Eye (tissue), 1 donor: ENCODE measurements at places on chromosomes 7 and 10.

- no peak for DNase-seq
Observed at GRCh38 chr7:27179030-27179429, 4.9 kb upstream of the HOXA10 start.

DNA sequence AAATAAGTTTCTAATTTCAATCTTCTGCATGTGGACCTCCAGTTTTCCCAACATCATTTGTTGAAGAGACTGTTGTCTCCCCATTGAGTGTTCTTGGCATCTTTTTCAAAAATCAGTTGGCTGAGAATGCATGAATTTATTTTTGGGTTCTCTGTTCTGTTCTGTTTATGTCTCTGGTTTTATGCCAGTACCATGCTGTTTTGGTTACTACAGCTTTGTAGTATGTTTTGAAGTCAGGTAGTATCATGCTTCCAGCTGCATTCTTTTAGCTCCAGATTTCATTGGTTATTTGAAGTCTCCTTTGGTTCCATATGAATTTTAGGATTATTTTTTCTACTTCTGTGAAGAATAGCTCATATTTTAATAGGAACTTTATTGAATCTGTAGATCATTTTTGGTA, 21.2 kb upstream of the SFTPD start:
- no peak for DNase-seq

GRCh38 chr7:86931439-86931838, 128.0 kb downstream of the ELAPOR2 start:
- DNase-seq = no peak

DNA sequence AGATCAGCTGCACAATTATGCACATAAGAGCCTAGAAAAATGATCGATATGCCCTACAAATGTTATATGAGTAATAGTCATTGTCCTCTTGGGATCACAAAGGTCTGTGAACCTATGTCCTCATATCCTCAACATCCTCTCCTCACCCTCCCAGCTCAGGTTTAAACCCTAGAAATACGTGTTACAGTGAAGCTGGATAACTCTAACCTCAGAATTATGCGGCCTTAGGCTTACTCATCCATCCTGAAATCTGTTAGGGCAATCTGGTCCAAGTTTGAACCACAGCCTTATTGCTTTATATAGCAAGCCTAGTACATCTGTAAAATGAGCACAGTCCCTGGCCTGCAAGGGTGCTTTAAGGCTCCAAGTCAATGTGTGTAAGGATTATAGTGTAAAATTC, 84.2 kb upstream of the FRMD4A start:
- DNase-seq = no peak

- peak; percentile 92 for DNase-seq
Observed at GRCh38 chr10:114350751-114351150, 53.6 kb downstream of the AFAP1L2 start.

- DNase-seq = no peak
Observed at GRCh38 chr10:59968705-59969104, 62.3 kb upstream of the CCDC6 start.

- no peak for DNase-seq
Observed at GRCh38 chr7:150852371-150852905, at the start of gene AOC1. AOC1 (plus strand) TSS chr7:150852517; CDS start chr7:150856471, 3,954 bp downstream.

DNA sequence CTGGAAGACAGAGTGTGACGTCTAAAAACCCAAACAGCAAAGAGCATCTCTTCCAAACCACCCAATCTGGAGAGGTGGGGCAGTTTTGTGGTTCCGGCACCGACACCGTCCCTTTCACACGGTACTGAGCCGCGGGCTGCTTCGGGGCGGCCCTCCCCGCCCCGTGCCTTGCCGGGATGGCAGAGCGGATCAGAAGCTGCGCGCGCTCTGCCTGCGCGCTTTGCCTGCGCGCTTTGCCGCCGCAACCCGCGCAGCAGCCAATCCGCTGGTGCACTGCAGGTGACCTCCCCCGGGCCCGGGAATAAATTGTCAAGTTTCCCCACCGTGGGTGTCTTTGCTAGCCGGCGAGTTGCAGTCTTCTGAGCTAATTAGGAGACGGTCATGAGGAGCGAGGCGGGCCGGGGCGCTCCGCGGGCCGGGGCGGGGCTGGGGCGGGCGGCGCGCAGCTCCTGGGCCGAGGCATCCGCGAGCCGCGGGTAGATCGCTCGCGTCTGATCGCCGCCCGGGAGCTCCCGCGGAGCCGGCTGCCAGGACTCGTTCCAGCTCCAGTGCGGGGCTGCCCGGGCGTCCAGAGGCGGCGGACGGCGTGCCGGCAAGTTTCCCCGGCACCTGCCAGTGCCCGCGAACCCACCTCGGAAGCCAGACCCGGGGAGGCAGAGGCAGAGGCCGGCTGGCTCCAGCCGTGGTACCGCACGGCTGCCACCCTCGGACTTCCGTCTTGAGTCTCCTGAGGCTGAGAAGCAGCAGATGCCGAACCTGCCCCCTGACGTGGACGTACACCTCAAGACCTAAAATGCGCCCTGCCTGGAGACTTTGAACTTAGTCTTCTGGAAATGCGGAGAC, 536.0 kb upstream of the GALNT17 start:
- peak; percentile 67 for DNase-seq

- DNase-seq = peak; percentile 90
Observed at GRCh38 chr7:137903382-137904169, 56.8 kb upstream of the DGKI start.

DNA sequence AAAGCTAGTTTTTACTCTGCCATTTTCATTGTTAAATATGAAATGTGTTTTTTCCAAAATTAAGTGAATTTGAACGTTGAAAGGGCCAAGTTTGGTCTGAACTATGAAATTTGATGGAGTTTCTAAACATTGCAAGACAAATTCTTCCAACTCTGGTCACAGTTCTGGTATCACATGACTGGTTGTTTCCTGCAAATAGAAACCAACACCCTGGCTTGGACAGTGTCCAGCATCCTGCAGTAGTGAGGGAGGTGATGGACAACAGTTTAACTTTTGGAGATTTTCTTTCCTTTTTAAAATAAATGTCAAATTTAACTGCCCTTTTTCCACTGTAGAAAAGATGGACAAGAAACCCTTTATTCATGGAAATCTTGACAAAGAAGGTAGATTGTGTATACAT, 54.8 kb upstream of the AGBL3 start:
- DNase-seq = no peak

DNA sequence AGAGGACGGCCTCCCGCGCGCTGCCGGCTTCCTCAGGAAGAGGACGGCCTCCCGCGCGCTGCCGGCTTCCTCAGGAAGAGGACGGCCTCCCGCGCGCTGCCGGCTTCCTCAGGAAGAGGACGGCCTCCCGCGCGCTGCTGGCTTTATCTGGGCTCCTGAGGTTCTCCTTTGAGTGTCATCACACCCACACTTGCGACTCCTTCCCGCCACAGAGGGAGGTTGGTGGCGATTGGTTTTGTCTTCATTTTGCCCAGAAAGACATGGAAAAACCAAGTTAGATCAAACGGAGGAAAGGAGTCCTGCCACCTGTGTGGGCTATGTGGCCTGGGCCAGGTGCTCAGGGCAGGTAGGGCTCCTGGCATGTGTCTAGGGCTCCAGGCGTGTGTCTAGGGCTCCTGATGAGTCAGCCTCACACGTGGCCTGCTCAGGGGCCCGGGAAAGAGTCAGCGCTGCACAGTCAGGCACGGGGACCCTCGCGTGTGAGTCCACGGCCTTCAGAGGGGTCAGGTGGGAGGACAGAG, 138.0 kb downstream of the VIPR2 start:
- no peak for DNase-seq

DNA sequence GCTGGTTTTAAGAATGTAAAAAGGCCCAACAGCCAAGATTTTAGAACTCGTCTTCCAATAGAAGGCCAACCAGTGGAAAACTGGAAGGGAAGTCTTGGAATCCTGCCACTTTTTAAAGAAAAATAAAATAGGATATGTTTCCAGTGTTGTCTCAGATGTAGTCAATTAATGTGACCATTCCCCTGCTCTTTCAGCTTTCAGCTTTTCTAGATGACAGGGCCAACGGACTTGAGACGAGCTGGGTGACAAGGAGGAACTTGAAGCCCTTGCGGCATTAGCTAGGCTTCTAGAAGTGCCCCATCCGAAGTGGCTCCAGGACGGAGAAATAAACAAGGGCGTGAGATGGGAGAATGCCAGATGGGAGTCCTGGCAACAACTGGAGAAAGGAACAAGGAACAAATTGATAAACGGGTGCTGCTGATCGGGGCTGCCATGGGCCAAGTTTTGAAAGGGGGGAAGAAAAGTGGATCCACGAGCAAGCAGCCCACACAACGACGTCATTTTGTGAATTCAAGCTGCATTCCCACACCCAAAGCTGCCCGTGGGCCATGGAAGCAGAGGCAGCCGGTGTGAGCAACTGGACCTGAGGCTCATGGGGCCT, 42.3 kb downstream of the CTBP2 start:
- peak; percentile 87 for DNase-seq

DNA sequence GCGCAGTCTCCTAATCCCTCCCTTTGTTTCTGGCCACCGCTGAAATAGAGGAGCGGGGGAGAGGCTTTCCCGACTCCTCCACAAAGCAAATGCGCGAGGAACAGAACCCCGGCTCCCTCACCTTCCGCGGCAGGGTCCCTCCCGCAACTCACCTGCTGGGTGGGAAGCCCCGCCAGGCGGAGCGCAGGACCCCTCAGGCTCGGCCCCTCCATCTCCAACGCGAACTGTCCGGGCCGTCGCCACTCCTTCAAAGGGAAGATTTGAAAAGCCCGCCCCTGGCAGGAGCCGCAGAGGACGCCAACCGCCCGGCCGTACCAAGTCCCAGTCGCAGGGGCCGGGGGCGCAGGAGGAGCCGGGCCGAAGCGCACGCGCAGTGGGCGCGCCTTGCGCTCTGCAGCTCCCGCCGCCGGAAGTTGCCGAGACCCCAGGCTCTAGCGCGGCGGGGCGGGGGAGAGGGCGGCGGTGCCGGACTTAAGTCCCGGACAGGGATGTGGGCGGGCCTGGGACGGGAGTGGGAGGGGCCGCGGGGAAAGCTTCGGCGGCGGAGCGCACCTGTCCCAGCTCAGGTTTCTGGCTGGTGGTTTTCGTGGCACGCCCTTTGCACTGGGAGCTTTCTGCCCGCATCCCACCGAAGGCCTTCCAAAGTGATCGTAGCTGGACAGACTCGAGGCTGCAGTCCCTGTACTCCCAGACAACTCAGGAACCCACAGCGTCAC, at the start of gene RTKN2:
Gene RTKN2, minus strand, starts transcription at position 446 of the 716 bp plus-strand sequence. Its CDS starts 234 bp downstream, at position 212.
- peak; percentile 98 for DNase-seq

- no peak for DNase-seq
Observed at GRCh38 chr7:111508387-111508786, 53.9 kb downstream of the IMMP2L start.

- DNase-seq = no peak
Observed at GRCh38 chr10:7756360-7756992, 31.3 kb downstream of the KIN start.

DNA sequence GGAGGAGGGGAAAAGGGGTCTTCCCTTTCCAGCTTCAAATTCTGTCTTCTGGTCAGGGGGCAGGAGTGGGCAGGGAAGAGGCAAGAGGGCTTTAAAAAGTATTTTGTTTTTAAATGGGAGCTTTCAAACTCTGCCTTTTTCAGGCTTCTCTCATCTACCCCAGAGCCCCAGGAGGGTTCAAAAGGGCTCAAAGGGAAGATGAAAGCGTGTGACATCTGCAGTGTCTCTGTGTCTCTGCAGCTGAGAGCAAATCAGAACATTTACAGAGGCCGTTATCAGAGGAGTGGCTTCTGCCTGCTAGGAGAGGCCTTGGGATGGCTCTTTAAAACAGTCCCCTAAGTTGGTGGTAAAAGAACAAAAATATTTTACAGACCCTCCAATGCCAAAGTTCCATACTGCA, 30.3 kb downstream of the TRIM8 start:
- peak; percentile 77 for DNase-seq

DNA sequence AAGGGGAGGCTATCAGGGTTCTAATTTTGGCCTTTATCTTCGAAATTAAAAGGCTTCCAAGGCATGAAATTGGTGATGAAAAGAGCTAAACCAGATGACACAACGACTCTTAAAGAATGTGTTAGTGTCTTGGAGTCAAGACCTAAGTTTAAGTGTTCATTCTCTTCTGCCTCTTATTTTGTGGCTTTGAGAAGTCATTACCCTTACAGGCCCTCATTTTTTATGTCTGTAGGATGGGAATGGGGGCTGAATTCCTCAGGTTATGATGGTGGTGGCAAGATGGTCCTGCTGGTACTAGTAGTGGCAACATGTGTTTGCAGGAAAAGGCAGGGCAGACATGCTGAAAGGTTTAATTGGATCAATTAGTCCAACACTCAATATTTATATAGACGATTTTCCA, 15.4 kb downstream of the TAS2R60 start:
- no peak for DNase-seq

GRCh38 chr7:122219253-122219865, 75.3 kb upstream of the AASS start:
- peak; percentile 73 for DNase-seq

GRCh38 chr7:68279827-68280400, 1283.3 kb downstream of the TYW1 start:
- DNase-seq = no peak

DNA sequence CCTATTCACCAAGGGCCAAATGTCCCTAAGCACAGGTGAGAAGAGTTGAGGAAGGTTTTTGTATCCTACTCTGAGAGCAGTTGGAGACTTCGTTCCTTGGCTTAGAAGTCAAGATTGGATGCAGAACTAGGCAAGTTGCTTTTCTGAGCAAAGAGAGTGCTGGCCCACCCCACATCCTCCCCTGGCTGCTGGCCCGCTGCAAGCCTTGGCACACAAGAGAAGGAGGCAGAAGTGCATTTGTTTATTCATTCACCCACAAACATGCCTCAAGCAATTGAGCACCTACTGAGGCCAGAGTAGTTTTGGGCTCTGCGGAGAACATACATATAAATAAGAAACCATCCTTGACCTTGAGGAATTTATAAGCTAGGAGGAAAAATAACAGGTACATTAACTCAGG, 318.9 kb downstream of the KCNMA1 start:
- no peak for DNase-seq

GRCh38 chr10:124530215-124530665, 68.6 kb downstream of the LHPP start:
- DNase-seq = peak; percentile 92
